Naive B cell (primary cell): ENCODE measurements at places on chromosomes 4 and X.

- no peak for DNase-seq
Observed at GRCh38 chr4:142944565-142944964, 98.5 kb upstream of the INPP4B start.

GRCh38 chr4:168667376-168667775, 170.5 kb downstream of the PALLD start:
- no peak for DNase-seq

- DNase-seq = no peak
Observed at GRCh38 chr4:146158036-146158745, 17.3 kb upstream of the LSM6 start.

DNA sequence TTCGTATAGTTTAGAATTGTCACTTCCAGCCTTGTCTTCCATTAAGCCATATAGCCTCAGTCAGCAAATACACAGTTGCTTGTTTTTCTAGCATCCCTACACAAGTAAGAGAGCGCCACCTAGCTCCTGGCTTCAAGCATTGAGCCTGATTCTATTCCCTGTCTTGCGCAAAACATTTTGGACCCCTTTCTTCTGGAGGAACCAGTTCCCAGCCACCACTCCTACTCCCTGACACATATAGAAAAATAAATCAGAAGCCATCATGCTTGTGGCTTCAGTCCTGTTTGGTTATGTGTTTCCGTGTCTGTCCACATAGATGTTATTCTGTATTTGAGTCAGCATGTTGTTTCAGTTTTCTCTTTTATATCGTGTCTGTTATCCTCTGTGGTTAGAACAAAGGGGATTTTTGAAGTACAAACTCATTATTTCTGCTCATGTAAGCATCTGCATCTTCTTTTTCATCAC, 59.9 kb downstream of the GK start:
- DNase-seq = no peak

- no peak for DNase-seq
Observed at GRCh38 chr4:38765382-38765781, 17.4 kb downstream of the TLR10 start.
